ENCODE measurements at places on chromosomes 3 and 15.

DNA sequence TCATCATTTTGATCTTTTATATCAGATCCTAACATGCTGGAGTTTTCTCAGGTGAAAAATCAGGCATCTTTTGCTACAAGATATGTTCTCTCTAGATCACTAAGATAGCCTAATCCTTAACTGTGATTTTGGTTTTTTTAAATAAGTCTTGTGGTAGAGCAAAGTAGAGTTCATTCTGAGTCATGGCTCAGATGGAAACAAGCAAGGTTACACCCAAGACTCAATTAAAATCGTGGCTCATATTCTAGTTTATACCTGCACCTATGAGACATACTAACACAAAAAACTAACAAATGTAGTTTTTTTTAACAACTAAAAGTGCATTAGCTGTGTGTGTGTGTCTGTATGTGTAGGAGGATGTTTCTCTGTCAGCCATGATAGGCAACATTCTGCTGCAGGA, 428.2 kb downstream of the NLGN1 start:
- no peak for DNase-seq

- peak; percentile 15 for DNase-seq
These were observed 78.9 kb downstream of the CPN2 start for GRCh38 chr3:194272221-194272620.

GRCh38 chr15:89899295-89899945, 5.6 kb upstream of the AP3S2 start:
- no peak for DNase-seq

- no peak for DNase-seq
These were observed 33.5 kb downstream of the ALS2CL start for GRCh38 chr3:46660003-46660402.

- no peak for DNase-seq
These were observed 579 bp upstream of the UBE3A start for GRCh38 chr15:25439369-25439836.

DNA sequence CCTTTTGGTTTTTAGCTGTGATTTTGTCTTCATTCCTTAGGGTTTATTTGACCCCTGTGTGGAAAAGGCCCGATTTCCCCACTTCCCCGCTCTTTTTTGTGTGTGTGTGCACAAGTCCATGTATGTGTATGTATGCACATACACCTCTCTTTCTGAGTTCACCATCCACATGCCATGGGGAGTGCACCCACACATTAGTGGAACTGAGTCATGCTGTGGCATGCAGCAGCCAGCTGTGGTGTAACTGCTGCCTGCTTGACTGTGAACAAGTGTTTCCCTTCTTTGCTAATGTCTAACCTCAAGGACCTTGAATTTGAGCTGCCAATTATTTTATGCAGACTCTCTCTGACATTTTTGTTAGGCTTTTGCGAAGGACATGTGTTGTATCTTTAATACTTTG, 434.9 kb upstream of the TPM1 start:
- DNase-seq = no peak

DNA sequence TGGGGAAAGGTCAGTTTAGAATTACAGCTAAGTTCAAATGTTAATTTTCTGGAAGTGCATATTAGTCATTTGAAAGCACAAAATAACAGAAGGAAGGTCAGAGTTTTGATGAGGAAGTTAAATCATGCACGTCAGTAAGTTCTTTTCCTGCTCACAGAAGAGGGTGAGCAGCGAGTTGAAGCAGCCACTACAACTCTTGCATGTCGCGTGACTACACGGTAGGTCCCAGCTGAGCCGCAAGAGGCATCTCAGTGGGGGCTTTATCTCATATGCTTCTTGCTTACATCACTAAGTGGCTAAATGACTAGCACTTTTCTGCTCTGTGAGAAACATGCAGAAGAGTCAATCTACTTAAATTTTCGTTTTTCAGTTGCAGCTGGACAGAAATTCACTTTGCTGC, 21.3 kb upstream of the SEC62 start:
- DNase-seq = no peak

- DNase-seq = no peak
These were observed 13.4 kb downstream of the APBA2 start for GRCh38 chr15:28899061-28899738.

DNA sequence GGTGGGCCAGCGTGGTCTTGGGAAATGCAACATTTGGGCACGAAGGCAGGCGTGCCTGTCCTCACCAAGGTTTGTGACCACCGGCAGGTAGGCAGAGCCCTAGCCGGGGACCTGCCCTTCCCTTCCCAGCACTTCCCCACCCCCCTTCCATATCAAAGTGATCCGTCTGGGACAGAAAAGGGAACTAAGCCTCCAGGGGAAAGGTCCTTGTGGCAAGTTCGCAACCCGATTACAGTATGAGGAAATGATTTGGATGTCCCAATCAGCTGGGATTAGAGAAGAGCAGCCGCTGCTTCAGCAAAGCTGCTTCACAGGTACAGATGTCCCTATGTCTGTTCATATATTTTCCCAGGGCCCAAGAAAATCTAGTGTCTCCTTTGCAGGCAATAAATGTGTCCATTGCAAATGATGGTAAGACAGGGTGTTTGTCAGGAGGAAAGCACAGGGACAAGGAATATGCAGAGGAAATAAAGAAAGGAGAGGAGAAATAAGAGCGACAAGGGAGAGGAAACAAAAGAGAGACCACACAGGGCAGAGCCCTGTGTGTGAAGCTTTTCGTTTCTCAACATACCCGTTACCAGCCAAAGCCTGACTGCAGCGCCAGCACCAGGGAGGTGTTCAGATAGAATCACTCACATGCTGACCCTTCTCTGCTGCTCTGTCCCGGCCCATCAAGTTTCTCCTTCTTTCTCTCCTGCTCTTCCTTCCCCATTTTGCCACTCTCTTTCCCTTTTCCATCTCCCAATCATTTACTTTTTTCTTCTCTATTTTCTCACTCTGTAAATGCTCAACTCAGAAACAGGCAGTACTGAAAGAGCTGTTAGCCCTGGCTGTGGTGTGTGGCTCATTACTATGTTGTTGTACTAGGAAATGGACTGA, 17.4 kb upstream of the SECISBP2L start:
- DNase-seq = no peak

DNA sequence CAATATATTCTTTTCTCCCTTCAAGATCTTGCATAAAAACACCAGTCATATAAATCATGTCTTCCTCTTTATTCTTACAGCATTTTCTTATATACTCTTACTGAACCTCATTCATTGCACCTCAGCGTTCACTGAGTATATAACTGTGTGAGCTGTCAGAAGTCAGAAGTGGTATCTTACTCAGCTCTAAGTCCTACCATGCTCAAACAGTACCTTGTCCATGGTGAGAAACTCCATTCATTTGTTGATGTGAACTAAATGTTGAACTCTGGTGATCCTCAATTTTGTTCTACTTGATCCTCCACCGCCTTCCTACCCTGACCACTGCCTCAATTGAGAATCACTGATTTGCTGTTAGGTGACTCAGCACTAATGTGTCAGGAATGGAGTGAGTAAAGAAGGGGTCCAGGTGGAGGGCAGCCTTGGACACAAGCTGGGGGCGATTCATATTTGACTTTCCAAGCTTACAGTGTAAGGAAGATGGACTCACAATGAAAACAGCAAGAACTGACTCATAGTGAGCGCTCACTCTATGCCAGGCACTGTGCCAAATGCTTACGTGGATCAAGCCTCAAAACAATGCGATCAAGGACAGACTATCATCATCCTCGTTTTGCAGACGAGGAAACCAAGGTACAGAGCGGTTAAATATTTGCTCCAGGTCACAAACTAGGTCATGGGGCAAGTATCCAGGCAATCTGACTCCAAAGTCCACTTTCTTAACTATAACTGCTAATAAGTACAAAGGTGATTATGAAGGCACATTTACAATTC, 13.5 kb upstream of the ZFYVE19 start:
- DNase-seq = no peak

- DNase-seq = no peak
These were observed 41.8 kb upstream of the UBE2E2 start for GRCh38 chr3:23161308-23161707.

DNA sequence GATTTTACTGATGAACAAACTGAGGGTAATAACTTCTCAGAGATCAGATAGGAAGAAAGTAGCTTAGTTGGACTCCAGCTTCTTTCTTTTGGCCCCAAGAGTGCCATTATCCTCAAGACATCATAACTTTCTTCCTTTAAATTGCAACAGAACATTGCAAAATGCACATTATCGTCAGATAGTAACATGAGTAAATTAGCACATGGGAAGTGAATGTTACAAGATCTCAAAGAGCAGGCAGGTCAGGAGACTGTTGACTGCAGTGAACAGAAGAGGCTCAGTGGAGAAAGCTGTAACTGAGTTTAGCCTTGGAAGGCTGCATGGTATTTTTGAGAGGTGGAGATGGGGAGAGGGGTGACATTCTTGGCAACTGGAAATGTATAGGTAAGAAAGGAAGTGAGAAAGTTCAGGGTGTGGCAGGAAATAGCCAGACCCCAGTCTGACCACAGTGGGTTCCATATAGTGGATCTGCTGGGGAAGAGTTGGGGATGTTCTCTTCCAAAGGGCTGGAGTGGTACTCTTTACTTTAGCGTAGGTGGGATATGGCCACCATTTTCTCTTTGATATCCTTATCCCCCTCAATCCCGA, 307.7 kb downstream of the RPLP1 start:
- no peak for DNase-seq

GRCh38 chr15:79643393-79643792, 211.3 kb downstream of the MINAR1 start:
- DNase-seq = no peak

DNA sequence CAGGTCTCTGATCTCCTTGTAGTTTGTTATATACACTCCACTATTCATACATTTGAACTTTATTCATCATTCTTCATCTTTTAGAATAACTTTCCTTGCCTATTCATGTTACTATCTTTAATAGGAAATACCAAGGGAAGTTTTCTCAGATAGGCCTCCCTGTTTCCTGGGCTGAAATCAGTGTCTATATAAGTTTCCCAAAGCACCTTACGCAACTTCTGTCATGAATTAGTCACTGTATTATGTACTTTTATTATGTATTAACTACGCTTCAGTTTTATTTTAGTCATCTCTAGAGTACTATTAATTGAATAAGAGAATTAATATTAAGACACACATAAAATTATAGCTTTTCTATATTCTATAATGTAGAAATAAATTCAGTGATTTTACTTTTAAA, 1481.5 kb downstream of the OTOL1 start:
- DNase-seq = no peak

DNA sequence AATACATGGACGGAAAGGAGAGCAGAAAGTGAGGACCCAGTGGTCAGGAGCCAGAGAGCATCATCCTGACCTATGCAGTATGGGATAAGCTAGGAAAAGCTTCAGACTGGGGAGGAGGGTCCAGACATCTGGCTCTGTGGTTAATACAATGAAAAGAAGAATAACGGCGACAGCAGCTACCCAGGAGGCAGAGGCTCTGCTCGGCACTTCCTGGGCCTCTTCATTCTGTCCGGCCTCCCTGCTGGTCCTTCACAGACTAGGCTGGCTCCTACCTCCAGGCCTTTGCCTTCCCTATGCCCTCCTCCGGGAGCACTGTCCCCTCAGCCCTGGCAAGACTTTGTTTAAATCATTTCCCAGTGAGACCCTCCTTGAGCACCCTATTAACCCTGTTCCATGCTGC, 58.9 kb upstream of the WNT5A start:
- no peak for DNase-seq

GRCh38 chr3:157388976-157389375, 47.7 kb upstream of the PTX3 start:
- no peak for DNase-seq

GRCh38 chr3:156530980-156531379, 23.9 kb downstream of the SSR3 start:
- DNase-seq = no peak

- no peak for DNase-seq
These were observed 235.2 kb downstream of the TLE3 start for GRCh38 chr15:69862540-69862939.

GRCh38 chr15:77070180-77070494, 772 bp downstream of the TSPAN3 start:
- DNase-seq = no peak

DNA sequence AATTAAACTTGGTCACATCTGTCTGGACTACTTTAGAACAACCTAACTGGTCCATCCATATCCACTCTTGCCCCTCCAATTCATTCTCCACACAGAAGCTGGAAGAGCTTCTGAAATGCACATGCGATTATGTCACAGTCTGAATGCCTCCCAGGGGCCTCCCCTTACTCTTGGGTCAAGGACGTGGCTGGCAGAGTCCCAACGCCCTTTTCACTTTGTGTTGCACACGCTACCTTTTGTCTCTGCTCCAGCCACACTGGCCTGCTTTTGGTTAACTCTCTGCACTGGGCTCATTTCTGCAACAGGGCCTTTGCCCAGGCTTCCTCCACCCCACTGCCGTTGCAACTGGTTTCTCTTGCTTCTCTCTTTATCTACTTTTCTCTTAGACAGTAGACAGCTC, 245.2 kb downstream of the IL20RB start:
- no peak for DNase-seq

GRCh38 chr15:99729920-99730319, 3.3 kb downstream of the LYSMD4 start:
- DNase-seq = peak; percentile 59

DNA sequence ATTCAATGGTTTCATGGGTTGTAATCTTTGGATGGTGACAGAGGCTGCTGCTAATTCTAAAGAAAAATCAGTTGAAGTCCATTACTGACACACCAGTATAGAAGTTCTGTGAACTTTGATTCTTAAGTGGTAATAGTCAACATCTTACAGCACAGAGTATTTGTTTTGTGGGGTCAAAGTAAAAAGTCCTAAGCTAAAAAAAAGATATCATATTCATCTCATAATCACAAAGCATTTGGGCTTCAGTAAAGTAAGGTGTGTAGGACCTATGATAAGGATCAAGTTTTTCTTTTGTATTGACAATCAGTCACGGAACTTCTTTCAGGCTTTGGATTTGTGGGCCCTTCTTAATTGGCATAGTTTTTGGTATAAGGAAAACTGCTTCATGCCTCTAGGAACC, 1.1 kb downstream of the ASTE1 start:
- no peak for DNase-seq

DNA sequence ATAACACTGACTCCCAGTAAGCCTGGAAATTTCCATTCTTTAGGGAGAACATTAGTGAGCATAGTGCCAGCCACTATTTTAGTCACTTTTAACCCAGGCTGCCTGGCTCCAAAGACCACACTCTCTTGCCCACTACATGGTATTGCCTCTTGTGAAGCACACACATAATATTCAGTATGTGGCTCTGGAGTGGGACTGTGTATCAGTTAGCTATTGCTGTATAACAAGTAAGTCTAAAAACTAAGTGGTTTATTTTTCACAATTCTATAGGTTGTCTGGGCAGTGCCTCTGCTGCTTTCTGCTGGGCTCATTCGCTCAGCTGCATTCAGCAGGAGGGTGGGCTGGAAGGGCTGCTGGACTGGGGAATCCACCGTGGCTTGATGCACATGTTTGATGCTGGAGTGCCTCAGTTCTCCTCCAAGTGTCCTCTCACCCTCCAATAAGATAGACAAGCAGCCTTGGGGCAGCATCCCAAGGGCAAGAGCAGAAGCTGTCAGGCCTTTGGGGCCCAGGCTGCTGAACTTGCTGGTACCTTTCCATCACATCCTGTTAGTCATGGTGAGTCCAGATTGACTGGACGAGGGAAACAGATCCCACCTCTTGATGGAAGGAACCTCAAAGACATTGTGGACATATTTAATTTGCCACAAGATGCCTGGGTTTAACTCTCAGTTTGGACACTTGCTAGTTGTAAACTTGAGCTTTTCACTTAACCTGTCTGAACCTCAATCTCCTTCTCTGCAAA, 66.6 kb upstream of the TLE3 start:
- DNase-seq = no peak

All from breast epithelium (tissue), 4 donors.